ENCODE measurements at places on chromosomes 4 and X.

- no peak for DNase-seq
Measured at GRCh38 chrX:103688946-103689345, 2.4 kb upstream of the MORF4L2 start.

- DNase-seq: no peak
Measured at GRCh38 chrX:101219864-101220346, 319 bp downstream of the DRP2 start.

DNA sequence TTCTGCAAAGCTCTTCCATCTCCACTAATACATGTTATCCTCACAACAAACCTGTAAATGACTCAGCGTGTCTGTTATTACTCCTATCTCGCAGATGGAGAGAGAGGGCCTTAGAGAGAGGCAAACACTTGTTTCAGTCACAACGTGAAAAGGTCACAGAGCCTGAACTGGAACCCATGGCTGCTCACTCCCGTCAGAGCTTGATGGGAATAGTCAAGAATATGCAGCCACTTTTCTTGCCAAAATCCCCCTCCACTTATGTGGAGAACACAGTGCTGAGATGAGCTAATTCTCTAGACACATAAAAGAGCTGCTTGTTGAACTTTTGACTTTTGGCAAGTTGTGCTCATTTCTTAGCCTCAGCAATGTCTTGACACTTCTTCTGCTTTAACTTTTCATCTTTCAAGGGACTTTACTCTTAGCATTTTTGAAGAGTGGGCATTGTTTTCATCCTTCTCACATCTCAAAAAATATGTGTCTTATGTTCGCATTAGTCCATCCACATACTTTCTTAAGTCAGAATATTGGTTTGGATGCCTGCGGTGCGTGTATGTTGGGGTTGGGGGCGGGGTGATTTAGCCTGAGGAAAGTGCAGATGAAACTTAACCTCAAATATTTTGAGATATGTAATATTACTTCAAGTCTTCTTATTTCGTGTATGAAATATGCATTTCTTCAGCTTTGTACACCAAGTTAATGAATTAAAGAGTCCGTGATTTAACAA lies 69.2 kb downstream of the SYNPO2 start:
- no peak for DNase-seq

DNA sequence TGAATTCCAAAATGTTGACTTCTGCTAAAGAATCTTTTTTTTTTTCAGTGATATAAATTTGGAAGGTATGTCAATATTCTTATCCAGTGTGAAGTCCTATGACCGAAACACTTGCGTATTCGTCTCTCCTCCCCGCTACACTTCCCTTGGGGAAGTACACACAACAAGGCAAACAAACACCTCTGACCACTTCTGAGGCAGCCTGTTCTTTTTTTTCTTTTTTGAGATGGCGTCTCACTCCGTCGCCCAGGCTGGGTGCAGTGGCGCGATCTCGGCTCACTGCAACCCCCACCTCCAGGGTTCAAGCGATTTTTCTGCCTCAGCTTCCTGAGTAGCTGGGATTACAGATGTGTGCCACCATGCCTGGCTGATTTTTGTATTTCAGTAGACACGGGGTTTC lies 78.1 kb upstream of the DHRSX start:
- no peak for DNase-seq

GRCh38 chrX:67436867-67437266 lies 107.0 kb upstream of the AR start:
- DNase-seq: no peak

DNA sequence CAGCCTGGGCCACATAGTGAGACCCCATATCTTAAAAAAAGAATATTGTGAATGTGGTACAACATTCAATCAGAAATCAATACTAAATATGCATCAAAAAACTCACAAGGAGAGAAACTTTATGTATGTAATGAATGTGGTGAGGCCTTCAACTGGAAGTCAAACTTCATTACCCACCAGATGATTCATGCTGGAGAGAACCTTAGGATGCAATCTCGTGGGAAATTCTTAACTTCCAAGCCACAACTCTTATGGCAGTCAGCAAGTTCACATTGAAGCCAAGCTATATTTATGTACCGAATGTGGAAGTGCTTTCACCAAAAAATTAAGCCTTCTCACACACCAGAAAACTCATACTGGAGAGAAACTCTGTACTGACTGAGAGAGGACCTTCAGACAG lies 84.5 kb upstream of the UXT start:
- DNase-seq: no peak

DNA sequence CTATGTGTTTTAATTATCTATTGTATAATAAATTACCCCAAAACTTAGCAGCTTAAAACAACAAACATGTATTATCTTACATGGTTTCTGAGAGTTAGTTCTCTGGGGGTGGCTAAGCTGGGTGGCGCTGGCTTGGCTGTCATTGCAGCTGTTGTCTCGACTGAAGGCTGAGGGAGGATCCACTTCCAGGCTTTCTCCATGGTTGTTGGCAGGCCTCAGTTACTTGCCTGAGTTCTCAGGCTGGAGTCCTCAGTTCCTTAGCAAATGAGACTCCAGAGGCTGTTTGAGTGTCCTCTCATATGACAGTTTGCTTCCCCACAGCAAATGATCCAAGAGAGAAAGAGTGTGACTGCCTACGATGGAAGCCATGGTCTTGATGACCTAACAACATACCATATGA lies 23.5 kb upstream of the GALNT7 start:
- DNase-seq: no peak

DNA sequence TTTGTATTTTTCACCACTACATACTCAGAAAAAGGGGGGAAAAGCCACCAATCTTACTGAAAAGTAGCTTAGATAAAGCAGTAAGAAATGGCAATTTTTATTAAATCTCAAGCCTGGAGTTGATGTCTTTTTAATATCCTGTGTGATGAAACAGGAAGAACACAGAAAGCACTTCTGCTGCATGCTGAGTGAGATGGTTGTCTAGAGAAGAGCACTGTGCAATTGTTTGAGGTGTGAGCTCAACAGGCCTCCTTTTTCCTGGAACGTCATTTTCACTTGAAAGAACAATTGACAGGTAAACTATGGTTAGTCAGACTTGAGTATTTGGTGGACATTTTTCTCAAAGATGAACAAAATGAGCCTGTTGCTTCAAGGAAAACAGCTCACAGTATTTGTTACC lies 73.9 kb downstream of the RTL5 start:
- no peak for DNase-seq

- no peak for DNase-seq
Measured at GRCh38 chr4:63663870-63664269, 745.4 kb downstream of the TECRL start.

- no peak for DNase-seq
Measured at GRCh38 chrX:107154787-107155620, 36.4 kb upstream of the RBM41 start.

DNA sequence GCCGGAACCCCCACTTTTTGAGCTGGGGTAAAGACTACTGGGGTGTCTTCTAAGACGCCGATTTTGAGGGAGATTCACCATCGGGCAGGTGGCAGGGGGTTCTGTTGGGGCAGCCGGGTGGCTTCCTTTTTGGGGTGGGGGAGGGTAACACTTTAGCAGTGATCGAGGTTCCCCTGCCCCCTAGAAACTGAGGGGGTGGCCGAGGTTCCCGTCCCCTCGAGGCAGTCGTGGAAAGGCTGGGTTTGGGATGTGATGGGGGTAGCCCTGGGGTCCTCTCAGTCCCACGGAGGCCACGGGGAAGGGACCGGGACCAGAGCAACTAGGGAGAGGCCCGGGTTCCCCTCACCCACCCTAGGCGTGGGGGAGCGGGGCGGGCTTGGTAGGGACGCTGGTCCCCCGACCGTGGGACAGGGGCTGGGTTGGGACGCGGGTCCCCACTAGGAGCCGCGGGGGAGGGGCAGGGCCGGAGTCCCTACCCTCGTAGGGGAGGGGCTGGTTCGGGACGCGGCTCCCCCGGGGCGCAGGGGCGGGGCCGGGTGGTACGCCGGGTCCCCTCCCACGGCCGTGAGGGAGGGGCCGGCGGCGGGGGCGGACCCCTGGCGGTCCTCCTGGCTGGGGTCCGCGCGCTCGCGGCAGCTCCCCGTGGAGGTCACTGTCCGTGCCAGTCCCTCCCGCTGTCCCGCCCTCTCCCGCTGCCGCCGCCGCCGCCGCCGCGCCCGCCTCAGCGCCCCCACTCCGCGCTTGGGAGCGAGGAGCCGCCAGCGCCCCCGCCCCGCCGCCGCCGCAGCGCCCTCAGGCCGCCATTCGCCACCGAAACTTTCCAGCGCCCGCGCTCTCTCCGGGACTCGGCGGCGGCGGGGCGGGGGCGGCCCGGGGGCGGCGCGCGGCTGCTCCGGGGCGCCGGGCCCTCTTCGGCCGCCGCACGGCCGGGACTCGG lies at the start of gene TBL1X:
TSS of gene TBL1X (plus strand) at position 624 of the 937 bp plus-strand sequence. CDS start 188,529 bp downstream, outside the sequence.
- peak; percentile 39 for DNase-seq

DNA sequence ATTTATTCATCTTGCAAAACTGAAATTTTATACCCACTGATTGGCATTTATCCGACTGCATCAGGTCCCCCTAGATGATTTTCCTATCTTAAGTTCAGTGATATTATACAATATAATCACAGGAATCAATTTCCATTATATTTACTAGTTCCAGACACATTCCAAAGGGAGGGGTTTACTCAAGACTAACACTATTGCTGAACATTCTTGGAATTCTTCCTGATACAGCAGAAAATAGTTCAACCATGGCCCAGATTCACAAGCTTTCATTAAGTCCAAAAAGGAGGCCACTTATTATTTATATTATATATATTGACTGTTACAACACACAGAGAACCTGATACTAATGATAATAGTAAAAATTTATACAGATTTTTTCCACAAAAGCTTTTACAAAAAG lies 2353.6 kb downstream of the PCDH7 start:
- no peak for DNase-seq

DNA sequence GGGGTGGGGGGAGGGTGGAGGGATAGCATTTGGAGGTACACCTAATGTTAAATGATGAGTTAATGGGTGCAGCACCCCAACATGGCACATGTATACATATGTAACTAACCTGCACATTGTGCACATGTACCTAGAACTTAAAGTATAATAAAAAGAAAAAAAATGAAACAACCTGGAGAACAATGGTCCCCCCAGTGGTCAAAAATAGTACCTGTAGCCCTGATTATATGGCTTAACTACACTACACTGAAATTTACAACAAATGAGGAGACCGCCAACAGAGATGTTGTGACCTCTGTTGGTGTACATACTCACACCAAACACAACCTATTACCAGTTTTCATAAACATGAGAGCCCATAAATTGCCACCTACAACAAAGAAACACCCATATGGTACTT lies 7.3 kb upstream of the MAGEE1 start:
- DNase-seq: no peak

DNA sequence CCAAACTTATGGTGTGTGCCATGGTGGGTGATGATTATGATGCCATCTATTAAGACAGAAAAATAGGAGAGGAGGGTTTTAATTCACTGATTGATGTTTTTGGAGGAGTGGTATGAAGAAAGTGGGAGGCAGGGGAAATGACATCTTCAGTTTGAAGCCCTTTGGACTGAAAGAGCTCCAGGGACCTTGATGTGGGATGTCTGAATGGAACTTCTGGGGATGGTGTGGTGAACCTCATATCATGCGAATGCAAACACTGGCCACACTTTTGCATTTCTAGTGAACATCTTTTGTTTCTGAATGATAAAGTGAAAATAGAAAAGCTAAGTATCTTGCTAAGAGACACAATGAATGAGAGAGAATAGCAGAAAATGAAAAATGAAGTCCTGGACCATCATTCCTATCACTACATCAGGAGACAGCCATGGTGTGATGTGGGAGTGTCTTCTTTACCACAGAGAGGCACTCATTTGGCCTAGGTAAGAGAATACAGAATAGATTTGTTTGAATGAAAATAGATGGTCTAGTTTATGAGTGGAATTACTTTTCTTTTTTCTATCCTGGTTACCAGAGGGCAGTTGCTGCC lies 123.5 kb downstream of the ZNF827 start:
- DNase-seq: no peak

DNA sequence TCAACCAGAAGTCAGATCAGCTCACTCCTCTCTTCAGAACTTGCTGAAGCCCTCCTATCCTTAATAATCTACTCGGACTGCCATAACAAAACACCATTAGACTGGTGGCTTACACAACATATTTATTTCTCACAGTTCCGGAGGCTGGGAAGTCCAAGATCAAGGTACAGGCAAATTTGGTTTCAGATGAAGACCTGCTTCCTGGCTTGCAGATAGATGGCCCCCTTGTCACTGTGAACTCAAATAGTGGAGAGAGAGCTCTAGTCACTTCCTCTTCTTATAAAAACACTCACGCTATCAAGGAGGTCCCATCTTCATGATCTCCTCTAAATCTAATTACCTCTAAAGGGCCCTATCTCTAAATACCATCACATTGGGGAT lies 125.1 kb downstream of the CAMK2D start:
- no peak for DNase-seq

- no peak for DNase-seq
Measured at GRCh38 chr4:73486497-73486896, 5.0 kb downstream of the AFM start.

DNA sequence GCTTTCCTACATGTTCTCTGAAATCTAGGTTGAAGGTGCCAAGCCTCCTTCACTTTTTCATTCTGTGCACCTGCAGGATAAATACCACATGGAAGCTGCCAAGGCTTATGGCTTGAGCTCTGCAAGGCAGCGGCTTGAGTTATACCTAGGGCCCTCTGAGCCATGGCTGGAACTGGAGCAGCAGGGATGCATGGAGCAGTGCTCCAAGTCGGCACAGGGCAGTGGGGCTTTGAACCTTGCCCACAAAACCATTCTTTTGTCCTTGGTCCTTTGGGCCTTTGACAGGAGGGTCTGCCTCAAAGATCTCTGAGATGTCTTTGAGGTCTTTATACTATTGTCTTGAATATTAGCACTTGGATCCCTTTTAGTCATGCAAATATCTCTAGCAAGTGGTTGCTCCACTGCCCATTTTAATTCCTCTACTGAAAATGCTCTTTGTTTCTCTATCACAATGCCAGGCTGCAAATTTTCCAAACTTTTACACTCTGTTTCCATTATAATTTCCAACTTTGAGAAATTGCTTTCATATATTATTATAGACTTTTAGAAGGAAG lies 536.2 kb upstream of the KLHL4 start:
- DNase-seq: no peak

- no peak for DNase-seq
Measured at GRCh38 chr4:116796022-116796421, 289.4 kb downstream of the TRAM1L1 start.

All from stimulated activated CD8-positive, alpha-beta memory T cell treated with anti-CD3 and anti-CD28 coated beads, Interleukin-4, amount 100 ng/mL, for 24 hours (primary cell).